ENCODE measurements at places on chromosomes 3 and 15.

DNA sequence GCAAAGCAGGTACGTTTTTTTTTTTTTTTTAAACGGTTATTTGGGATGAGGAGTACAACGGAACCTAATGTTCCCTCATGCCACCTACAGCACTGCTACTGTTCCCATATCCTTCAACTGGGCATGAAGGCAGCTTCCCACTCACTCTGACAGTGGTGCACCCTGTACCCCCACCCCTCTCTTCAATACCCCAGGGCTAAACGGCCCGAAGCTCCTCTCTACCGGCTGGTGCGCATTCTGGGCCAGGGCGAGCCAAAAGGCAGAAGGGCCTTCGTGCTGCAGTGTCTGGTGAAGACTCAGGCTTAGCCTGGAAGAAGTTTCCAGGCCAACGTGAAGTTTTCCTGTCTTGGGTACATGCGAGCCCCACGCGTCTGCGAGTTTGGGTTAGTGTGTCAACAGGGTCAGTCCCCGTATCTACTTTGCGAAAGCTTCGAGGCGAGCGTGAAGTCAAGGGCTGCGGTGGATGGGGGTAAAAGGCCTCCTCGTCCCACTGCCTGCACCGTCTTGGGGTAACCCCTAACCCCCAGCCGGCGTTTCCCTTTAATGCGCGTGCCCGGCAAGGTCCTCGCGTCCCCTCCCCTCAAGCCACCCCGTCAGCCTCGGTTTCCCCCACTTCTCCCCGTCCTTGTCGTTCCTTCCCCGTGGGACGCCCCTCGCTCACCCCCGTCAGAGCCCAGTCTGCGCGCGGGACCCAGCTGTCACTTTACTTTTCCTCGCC lies 765 bp upstream of the UBE2E2 start:
- no peak for DNase-seq

- no peak for DNase-seq
Measured at GRCh38 chr3:24434651-24435050, 60.0 kb downstream of the THRB start.

DNA sequence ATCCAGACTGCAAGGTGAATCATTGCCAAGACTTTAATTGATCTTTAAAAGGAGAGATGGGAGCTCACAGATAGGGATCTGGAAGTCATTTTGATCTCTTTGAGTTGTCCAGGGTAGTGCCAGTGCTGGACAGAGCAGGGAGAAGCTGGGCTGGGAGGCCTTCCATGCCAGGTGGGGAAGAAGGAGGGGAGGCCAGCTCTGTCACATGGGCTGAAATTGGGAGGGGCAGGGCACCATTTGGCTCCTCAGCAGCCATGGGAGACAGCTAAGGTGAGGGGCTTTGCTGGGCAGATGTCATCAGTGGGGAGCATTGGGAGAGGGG lies 23.4 kb downstream of the SMAD6 start:
- no peak for DNase-seq

DNA sequence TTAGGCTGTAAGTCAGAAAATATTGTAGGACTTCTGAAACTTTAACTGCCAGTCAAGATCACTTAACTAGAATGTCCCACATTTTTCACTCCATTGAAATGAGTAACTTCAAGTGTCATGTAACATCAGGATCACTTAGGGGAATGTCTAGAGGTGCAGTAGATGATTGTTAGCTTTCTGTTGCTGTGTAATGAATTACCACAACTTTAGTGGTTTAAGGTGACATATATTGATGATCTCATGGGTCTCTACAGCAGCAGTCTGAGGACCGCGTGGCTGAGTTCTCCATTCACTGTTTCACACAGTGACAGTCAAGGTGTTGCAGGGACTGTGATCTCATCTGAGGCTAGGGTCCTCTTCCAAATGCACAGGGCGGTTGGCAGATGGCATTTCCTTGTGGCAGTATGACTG lies 82.7 kb downstream of the SLC25A26 start:
- DNase-seq: no peak

DNA sequence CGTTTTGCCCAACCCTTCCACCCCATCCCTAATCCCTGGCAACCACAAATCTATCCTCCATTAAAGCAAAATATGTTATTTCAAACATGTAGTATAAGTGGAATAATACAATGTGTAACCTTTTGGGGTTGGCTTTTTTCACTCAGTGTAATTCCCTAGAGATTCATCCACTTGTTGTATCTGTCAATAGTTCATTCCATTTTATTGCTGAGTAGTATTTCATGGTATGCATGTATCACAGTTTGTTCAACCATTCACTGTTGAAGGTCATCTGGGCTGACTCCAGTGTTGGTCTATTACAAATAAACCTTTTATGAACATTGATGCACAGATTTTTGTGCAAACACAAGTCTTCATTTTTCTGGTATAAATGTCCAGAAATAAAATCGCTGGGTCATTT lies 38.8 kb downstream of the BSN start:
- no peak for DNase-seq

DNA sequence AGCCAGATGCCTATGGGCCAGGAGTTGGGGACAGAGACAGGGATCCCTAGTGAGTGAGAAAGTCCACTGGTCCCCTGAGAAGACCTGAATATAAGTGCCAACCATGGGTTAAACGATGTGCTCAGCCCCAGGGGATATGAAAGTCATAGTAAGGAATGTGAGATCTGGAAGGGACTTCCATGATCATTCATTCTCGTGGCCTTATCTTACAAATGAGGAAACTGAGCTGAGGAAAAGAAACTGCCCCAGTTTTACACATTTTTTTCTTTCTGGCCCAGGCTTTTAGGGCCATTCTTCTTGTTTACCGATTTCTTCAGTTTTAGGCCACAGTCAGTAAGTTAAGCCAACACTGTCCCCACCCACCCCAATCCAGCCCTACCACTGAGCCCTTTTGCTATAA lies 11.1 kb downstream of the CD80 start:
- DNase-seq: no peak

- no peak for DNase-seq
Measured at GRCh38 chr15:66882251-66883020, 180.4 kb downstream of the SMAD6 start.

DNA sequence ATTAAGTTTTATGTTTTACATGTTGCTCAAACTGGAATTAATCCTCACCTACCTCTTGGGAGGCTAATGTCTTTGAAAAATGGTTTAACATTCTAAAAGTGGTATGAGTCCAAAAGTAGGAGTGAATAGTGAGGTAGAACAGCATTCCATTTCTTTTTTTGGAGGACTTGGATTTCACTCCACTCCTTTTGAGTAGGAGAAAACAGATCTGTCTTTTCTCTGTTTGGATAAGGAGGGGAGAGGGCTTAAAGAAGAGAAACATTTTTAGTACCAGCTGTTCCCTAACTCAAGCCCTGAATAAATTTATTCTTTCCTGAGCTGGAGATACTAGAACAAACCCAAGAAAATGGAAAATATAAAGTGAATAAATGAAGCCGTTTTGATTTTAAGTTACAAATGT lies 687.9 kb downstream of the MECOM start:
- DNase-seq: no peak

- peak; percentile 76 for DNase-seq
Measured at GRCh38 chr15:68277603-68278344, at the start of gene FEM1B. Gene FEM1B (plus strand): TSS chr15:68277745. CDS start chr15:68278418, 673 bp downstream.

DNA sequence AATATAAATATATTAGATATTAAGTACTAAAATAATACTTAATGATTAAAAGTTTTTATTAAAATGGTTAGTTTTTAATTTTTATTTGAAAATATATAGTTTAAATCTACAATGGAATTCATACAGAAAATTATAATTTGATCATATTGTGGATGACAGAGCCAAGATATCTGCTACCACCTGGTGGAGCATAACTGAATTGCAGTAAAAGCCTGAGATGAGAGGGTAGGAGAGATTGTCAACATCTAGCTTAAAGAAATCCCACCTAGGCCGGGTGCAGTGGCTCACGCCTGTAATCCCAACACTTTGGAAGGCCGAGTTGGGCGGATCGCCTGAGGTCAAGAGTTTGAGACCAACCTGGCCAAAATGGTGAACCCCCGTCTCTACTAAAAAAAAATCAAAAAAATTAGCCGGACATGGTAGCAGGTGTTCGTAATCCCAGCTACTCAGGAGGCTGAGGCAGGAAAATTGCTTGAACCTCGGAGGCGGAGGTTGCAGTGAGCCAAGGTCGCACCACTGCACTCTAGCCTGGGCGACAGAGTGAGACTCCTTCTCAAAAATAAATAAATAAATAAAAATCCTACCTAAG lies 25.1 kb upstream of the CSTA start:
- no peak for DNase-seq

- DNase-seq: peak; percentile 100
Measured at GRCh38 chr3:101676765-101677435, at the start of gene ZBTB11. Gene ZBTB11 (minus strand): TSS chr3:101677132. CDS start chr3:101676914, 218 bp downstream.

GRCh38 chr3:23875113-23875725 lies 41.6 kb downstream of the NKIRAS1 start:
- DNase-seq: no peak

GRCh38 chr3:191889756-191890155 lies 428.8 kb downstream of the PYDC2 start:
- DNase-seq: no peak

GRCh38 chr15:82294061-82294690 lies 31.6 kb downstream of the SAXO2 start:
- DNase-seq: no peak

- DNase-seq: no peak
Measured at GRCh38 chr15:89530976-89531375, 34.6 kb upstream of the RHCG start.

DNA sequence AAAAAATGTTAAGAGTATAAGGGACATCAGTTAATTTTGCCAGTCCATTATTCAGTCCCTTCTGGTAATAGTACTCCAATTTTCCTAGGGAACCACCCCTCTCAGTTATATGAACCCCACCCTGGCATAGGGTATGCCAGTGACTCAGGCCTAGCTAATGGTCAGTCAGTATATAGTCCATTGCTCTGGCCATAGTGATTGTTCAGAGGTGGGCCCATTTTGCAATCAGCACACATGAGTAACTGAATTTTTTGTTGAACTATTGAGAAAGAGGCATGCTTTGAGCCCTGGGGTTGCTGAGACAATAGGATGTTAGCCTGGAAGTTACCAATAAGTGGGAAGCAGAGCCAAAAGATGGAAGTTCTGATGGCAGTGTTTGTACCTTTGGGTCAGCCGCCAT lies 4.1 kb downstream of the LRCH3 start:
- no peak for DNase-seq

DNA sequence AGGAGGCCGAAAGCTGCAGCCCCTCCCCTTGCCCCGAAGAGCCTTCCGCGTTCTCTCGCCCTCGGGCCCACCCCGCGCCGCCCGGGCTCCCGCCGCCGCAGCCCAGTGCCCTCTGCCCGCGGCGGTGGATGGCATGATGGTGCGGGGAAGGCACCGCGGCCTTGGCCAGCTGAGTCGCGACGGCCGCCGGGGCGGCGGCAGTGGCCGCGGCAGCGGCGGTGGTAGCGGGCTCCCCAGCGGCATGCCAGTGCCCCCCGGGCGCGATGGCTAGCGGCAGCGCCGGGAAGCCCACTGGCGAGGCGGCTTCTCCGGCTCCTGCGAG lies 1.2 kb downstream of the TLNRD1 start:
- no peak for DNase-seq

DNA sequence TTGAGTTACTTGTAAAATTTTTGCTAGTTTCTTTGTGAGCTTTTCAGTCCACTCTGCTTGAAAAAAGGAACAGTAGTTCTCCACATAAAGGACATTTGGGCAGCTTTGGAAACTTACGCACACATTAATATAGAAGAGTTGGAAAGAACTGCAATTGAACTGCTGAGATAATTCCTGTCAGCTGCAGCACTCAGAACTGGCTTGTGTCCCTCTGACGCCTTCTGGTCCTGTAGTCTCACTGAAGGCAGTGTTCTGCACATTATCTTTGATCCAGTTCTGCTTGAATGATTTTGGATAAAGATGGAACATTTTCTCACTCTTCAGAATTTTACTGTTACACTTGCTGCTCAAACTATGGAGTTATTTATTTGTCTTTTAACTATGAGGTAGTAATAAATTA lies 901.9 kb downstream of the OTOL1 start:
- no peak for DNase-seq

GRCh38 chr15:67369359-67369998 lies 114.9 kb downstream of the IQCH start:
- no peak for DNase-seq

- DNase-seq: no peak
Measured at GRCh38 chr3:4812591-4812990, 166.6 kb upstream of the BHLHE40 start.

DNA sequence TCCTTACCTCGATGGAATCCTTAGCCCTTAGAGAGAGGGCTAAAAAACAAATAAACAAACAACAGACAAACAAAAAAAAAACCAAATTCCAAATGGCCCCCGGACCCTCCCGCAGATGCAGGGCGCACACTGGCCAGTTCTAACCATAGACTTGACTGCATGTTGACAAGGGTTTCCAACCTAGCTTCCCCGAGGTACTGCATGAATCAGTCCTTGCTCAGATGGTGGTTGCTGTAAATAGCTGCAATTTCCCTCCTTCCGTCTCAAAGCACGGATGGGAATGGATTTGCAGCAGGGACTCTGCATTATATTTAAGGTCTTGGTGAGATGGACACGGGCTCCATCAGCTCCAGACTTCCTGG lies 162.8 kb downstream of the CD47 start:
- DNase-seq: no peak

GRCh38 chr15:78249131-78249530 lies 14.8 kb upstream of the ACSBG1 start:
- no peak for DNase-seq

Data from stimulated activated CD8-positive, alpha-beta memory T cell treated with anti-CD3 and anti-CD28 coated beads, Interleukin-15, amount 100 ng/mL, for 1 hour (primary cell).